ENCODE measurements at places on chromosomes 3 and 15. TPM values are rescaled to one million over a fixed set of nuclear protein-coding genes. Genes with fewer than 3 reads are reported as not detected.

DNA sequence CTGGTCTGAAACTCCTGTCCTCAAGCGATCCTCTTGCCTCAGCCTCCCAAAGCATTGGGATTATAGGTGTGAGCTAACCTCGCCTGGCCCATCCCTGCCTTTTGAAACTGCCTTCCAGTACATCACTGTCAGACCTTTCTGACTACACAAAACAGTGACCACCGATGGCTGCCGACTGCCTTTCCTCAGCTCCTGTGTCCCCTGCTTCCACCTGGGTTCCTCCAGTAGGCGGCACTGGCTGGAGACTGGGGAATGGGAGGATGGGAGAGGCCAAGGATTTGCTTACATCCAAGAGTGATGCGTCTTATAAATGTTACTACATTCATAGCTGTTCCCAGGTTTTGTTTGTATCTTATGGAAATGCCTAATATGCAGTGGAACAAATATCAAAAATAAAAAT, 242.8 kb downstream of the BBX start:
- no peak for DNase-seq

DNA sequence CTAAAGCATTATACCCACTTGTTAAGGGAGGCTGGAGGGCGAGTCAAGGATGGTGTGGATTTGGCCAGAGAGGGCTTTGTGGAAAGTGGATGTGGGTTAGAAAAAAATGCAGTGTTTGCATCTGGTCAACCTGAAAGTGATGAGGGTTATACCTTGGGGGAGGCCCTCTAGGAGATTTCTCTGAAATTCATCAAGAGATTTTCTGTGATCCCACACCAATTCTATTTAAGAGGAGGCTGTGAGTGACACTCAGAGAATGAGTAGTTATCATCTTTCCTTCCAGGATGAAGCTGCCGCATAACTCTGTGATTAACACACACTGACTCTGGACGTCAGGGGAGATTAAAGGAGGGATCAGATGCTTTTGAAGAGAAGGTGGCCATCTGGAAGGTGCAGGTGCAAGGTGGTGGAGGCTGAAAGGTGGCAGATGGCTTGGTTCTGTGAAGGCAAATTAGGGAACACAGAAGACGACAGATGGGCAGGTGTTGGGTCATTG, 54.8 kb downstream of the ANAPC13 start:
- no peak for DNase-seq

DNA sequence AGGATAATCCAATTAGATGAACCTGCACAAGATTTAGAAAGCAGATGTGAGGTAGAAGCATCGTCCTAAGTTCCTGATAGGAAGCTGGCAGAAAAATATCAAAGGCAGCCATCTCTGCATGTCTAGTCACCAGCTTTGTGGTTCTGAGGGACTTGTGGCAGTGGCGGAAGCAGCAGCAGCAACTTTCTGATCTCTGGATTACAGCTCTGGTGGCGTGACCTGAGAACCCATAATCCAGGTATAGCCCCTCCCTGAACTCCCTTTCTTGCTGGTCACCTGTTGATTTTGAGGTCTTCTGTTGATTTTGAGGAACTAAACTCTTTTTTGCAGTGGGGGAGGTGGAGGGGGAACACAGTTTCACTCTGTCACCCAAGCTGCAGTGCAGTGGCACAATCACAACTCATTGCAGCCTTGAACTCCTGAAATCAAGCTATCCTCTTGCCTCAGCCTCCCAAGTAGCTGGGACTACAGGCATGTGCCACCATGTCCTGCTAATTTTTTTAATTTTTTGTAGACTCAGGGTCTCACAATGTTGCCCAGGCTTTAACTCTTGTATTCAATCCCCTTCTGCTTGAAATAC, 7.9 kb downstream of the FSIP1 start:
- peak; percentile 6 for DNase-seq

GRCh38 chr15:76200083-76200465, 111.2 kb downstream of the ETFA start:
- DNase-seq = no peak

- DNase-seq = no peak
Observed at GRCh38 chr3:126649556-126650092, 5.3 kb downstream of the TXNRD3 start.

DNA sequence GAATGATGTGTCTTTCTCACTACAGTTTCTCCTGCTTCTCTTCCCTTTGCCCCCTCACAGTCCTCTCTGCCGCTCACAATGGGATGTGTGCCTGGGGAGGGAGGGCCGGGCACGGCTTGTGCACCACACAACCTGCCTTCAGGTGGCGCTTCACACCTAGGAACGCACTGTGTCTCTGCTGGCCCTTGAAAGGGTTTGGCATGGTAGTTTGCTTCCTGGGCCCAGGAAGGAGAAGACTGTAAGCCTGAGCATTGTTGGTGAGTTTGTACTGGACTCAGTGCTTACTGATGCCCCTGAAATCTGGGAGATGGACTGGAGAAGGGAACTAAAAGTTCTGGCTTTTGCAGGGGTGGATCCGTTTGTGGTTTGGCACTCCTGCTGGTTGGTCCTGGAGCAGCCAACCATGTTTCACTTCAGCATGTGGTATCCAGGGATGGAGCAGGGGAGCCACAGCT, 9.2 kb downstream of the ALPK3 start:
- no peak for DNase-seq

- DNase-seq = no peak
Observed at GRCh38 chr15:41666353-41666920, 6.2 kb downstream of the MGA start.

DNA sequence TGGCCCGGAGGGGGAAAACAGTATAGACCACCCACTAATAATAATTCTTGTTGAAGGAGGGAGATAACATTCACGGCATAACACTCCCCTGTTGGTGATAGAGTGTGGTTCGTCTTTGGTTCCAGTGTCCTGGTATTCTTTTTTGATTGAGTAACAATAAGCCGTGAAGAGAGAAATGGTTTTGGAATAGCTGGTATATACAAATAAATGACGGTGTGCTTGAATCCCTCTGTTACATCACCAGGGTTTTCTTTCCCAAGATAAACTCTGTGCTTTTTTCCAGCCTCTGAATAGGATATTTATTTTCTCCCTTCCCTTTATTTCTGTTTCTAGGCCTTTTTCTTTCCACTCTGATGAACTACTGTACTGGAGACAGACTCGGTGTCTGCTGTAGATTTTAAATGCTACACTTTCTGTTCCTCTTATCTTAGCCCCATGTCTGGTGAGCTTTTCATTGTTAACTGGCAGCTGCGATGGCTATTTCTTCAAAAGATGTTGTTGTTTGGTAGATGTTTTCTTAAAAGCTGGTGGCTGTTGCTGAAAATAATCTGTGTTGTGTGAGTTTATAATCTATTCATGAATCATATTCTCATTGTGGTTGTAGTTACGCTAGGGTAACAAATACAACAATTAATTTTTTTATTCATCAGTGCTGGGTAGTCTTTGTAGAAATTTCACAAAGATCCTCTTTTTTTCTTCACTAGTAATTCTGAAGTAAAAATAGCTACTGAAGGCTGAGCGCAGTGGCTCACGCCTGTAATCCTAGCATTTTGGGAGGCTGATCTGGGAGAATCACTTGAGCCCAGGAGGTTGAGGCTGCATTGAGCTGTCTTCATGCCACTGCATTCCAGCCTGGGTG, 15.5 kb upstream of the SCAANT1 start:
- peak; percentile 52 for DNase-seq

GRCh38 chr3:186790261-186790981, 7.0 kb downstream of the EIF4A2 start:
- no peak for DNase-seq

GRCh38 chr15:28977377-28978010, 91.7 kb downstream of the APBA2 start:
- DNase-seq = no peak

DNA sequence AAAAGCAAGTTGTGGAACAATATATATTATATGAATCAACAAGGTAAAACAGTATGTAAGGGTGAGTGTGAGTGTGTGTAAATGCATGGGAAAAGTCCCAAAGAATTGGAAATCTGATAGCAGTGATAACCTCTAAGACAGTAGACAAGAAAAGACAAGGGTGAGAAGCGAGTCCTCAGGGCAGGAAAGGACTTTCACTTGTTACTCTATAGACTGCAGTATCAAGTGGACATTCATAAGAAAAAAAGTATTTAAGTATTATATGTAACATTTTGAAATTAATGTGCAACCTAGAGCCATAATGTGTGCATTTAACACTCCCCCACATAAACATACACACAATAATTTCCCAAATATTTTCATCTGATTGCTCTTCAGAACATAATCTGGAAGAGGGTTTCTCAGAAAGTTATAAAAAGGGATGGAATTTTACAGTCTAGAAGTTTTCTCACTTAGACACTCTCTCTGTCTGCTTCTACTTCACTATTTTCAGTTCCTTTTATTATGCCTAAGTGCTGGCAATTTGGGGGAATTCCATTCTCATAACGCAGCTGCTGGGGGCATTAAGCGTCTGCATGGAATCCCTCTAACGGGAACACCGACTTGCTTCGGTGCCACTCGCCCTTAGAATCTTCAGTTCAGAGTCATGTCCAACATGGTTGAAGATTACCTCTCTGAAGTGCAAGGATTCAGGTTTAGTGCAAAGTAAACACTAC, 50.0 kb upstream of the CDIN1 start:
- no peak for DNase-seq

GRCh38 chr15:82566690-82567089, 26.4 kb upstream of the RPS17 start:
- no peak for DNase-seq

The MKRN3 gene
- polyA plus RNA-seq = not detected

The BUB1B gene
- polyA plus RNA-seq = not detected

The ARMC8 gene
- 42.0 TPM for polyA plus RNA-seq

The CGNL1 gene
- polyA plus RNA-seq = not detected

The NR1I2 gene
- polyA plus RNA-seq = 0.06 TPM

The WNT5A gene
- polyA plus RNA-seq = not detected
